Fibroblast of pulmonary artery (primary cell): ENCODE measurements at places on chromosomes 13 and 19.

DNA sequence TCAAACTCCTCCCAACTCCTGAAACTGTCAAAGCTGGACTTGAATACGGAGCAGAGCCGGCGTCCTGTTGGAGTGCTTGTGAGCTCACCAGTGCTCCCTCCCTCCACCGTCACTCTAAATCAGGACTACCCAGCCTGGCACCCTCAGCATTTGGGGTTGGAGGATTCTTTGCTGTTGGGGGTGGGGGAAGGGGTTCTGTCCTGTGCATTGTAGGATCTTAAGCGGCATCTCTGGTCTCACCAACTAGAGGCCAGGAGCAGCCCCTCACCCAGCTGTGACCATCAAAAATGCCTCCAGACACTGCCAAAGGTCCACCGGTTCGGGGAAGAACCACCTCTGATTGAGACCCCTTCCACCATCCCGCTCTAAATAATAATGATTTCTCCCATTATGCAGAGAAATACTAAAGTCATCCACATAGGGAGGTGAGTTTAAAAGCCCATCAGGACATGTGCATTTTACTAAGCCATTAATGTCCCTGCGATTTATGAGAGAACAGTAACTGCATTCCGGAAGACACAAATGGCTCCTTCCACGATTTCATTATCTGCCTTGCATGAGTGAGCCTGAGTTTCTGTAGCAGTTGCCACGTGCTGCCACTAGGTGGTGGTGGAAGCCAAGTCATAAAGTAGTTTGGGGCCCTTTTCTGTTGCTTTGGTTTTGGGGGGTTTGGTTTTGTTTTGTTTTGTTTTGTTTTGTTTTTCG, 16.1 kb upstream of the USP29 start:
- DNase-seq = peak; percentile 75

DNA sequence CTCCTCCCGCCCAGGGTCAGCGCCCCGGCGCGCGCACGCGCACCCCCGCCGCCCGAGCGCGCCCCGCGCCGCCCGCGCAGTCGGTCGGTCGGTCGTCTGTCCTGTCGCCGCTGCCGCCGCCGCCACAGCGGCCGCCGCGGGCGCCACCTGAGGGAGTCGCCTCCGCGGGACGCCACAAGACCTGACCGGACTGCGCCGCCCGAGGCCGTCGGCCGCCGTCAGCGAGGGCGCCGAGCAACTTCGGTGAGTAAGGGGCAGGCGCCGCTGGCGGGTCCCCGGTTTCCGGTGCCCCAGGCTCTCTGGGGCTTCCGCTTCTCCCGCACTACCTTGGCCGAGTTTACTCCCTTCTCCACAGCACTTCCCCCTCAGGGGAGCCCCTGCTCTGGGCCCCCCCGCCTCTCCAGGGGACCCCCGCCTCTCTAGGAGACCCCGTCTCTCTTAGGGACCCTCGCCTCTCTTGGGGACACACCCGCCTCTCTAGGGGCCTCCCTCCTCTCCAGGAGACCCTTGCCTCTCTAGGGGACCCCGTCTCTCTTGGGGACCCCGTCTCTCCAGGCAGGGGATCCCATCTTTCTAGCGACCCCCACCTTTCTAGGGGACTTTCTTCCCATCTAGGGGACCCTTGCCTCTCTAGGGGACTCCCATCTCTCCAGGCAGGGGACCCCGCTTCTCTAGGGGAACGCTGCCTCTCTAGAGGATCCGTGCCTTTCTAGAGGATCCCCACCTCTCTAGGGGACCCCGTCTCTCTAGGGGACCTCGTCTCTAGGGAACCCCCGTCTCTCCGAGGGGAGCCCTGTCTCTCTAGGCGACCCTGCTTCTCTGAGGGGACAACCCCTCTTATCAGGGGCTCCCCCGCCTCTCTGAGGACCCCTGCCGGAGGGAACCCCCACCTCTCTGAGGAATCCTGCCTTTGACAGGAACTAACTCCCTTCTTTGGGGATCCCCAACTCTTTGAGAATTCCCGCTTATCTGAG, 19.3 kb upstream of the GATAD2A start:
- DNase-seq = no peak

DNA sequence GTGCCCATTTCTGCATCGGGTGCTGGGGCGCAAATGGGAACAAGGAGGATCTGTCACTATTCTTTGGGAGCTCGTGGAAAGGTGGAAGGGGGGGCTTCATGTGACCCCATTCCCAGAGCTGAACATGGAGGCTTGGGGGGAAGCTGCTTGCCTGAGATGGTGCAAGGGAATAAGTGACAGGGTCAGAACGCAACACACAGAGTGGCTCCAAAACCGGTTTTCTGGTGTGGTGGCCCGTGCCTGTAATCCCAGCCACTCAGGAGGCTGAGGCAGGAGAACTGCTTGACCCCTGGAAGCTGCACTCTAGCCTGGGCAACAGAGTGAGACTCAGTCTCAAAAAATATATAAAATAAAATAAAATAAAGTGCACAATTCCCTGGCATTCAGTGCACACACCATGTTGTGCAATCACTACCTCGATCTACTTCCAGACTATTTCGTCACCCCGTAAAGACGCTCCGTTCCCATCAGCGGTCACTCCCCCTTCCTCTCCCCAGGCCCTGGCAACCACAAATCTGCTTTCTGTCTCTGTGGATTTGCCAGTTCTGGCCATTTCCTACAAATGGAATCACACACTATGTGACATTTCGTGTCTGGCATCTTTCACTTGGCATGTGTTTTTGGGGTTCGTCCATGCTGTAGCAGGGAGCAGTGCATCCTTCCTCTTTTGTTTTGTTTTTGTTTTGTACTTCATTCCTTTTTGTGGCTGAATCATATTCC, 18.2 kb upstream of the COMP start:
- DNase-seq = peak; percentile 92

GRCh38 chr13:90308249-90308648, 1039.2 kb upstream of the MIR17HG start:
- DNase-seq = no peak

GRCh38 chr13:112603641-112604225, 15.8 kb upstream of the TUBGCP3 start:
- peak; percentile 53 for DNase-seq

GRCh38 chr13:86003029-86003428, 203.8 kb upstream of the SLITRK6 start:
- DNase-seq = no peak

GRCh38 chr13:70945506-70945905, 837.3 kb upstream of the KLHL1 start:
- DNase-seq = no peak

DNA sequence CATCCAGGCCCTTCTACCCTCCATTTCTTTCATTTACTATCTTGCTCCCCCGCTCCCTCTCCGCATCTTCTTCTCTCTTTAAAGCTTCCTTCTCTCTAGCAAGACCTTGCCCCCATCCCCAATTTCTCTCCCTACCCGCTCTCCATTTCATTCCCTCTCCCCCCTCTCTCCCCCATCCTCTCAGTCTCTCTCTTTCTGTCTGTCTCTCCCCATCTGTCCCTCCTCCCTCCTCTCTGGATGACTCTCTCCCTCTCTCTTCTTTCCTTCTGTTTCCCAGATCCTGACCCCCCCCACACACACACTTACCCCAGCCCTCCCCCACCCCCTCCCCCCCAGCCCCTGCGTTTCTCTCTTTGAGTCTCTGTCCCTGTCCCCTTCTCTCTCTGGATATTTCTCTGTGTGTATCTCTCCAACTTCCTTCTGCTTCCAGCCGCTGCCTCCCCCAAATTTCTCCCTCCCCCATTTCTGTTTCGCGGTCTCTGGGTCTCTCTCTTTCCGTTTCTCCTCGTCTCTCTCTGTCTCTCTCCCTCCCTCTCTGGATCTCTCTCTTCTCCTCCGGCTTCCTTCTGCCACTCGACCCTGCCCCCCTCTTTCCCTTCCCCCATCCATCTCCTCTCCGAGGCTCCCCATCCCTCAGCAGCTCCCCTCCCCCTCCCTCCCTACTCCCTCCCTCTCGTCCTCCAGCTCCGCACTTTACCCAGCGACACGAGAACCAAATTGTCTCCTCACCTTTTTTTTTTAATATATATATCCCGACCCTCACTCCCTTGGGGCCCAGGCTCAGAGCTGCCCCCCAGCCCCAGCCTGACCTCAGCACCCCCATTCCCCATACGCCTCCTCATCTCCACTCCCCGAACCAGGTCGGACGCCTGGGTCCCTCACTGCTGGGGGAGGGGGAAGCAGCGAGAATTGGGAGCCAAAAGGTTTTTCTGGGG, 3.6 kb upstream of the CACNG8 start:
- no peak for DNase-seq

GRCh38 chr13:43258771-43259170, 235.4 kb downstream of the DNAJC15 start:
- no peak for DNase-seq
